ENCODE measurements at places on chromosomes 6 and 20.

GRCh38 chr20:4161401-4162251 lies 146.3 kb upstream of the RNF24 start:
- DNase-seq, result no peak

GRCh38 chr6:5562277-5562676 lies 301.0 kb downstream of the FARS2 start:
- no peak for DNase-seq

GRCh38 chr6:137206577-137206976 lies 12.6 kb downstream of the IFNGR1 start:
- DNase-seq, result no peak

- DNase-seq, result no peak
Measured at GRCh38 chr20:45630371-45630770, 713 bp downstream of the WFDC9 start.

DNA sequence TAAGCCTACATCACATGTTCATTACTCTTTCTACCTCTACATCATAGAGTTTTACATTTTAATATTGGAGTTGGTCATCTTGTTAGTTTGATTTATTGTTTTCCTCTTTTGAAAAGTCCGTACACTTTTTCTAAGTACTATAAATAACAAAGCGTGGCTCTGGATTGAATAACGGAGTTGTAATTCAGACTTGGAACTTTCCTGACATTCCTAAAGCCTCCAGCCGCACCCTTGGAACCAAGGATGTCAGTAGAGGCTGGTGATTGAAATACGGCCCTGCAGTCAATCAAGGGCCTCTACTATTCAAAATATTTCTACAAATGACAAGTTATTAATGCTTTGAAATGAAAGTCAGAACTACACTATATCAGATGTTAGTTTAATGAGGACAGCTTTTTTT lies 301.9 kb upstream of the TBX18 start:
- no peak for DNase-seq

DNA sequence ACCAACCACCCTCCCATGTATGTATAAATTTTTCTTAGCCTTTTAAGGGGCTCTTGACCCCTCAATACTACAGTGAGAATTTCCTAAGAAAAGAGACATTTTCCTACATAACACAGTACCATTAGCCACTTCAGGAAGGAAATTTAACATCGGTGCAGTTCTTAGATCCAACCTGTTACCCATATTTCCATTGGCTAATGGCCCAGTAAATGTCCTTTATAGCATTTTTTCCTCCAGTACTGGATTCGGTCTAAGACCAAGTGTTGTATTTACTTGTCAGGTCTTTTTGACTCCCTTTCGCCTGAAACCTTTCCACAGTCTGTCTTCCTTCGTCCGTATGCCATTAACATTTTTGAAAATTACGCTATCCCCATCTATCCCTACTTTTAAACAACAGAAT lies 173.4 kb upstream of the PMEPA1 start:
- no peak for DNase-seq

GRCh38 chr6:165186441-165187205 lies 122.8 kb downstream of the C6orf118 start:
- DNase-seq, result no peak

DNA sequence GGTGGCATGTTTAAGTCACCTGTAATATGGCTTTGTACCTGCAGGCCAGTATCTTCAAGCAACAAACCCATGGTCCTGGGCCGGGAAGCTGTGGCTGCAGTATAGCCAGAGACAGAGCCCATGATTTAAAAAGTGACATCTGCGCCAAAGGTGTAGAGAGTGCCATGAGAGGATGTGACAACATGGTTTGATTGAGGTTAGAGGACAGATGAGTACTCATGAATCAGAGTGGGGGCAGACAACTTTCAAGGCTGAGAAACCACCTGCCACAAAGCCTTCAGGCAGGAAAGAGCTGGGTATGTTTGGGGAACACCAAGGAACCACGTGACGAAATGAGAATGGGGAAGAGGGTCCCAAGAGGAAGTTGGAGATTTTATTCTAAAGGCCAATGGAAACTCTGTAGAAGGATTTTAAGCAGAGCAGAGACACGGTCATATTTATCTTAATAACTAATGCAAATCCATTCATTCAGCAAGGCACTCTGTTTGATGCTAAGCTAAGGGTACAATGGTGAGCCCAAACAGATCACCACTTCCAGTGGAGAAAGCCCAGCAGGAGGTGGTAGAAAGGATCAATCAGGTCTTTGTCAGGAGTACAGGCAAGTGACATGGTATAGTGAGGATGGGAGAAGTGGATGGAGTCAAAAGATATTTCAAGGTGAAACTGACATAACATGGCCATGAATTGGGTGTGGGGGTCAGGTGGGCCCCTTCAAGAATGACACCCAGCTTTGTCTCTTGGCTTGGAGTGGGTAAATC lies 3.4 kb upstream of the MICAL1 start:
- peak; percentile 58 for DNase-seq

All from CD4-positive, alpha-beta T cell treated with Interleukin-1 beta for 1 hour (primary cell).